ENCODE measurements at places on chromosomes 11 and 22.

- H3K36me3 ChIP-seq = no peaks in the 10 kb centered on the region
- no peaks in the 10 kb centered on the region for H3K4me1 ChIP-seq
- no peak overlapping the region for H3K27ac ChIP-seq
- no peak overlapping the region for H3K4me3 ChIP-seq
- no peak for DNase-seq
- H3K27me3 ChIP-seq = peaks cover 74% of the 10 kb centered on the region
Observed at GRCh38 chr22:22098457-22099193, 116.0 kb upstream of the TOP3B start.

GRCh38 chr11:46264976-46265375 is 12.5 kb upstream of the CREB3L1 start:
- no peaks in the 10 kb centered on the region for H3K27me3 ChIP-seq
- DNase-seq = no peak
- no peak overlapping the region for H3K4me3 ChIP-seq
- no peak overlapping the region for H3K27ac ChIP-seq
- H3K36me3 ChIP-seq = no peaks in the 10 kb centered on the region

DNA sequence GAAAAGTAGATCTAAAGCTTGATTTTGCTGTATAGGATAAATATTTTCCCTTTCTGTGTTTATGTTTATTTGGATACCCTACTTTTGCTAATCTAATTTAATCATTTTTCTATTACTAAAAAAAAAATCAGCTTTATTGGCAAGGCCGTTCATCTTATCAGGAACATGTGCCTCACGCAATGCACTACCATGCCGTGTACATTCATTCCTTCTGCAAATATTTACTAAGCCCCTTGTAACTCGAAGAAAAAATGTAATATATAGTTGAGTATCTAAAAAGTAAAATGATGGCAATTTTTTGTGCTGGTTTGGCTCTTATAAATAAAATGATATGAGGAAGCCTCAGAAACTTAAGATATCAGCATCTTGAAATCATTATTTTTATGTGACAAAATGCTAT is 8.9 kb downstream of the UVRAG start:
- H3K27me3 ChIP-seq = no peaks in the 10 kb centered on the region
- peaks cover 26% of the 10 kb centered on the region for H3K4me1 ChIP-seq
- no peak overlapping the region for H3K4me3 ChIP-seq
- peaks cover 11% of the 10 kb centered on the region for H3K36me3 ChIP-seq

- no peak overlapping the region for H3K4me3 ChIP-seq
- H3K27ac ChIP-seq = no peak overlapping the region
- H3K4me1 ChIP-seq = peaks cover 25% of the 10 kb centered on the region
- DNase-seq = no peak
Observed at GRCh38 chr11:16421826-16422225, 65.5 kb upstream of the SOX6 start.

GRCh38 chr11:114080219-114080618 is 20.7 kb downstream of the ZBTB16 start:
- no peak overlapping the region for H3K27ac ChIP-seq
- H3K4me3 ChIP-seq = no peak overlapping the region

Measured in mesothelial cell of epicardium (in vitro differentiated cells).